ENCODE measurements at places on chromosomes 2 and 18.

- no peak for DNase-seq
Observed at GRCh38 chr2:6054161-6054671, 362.0 kb downstream of the SOX11 start.

- no peak for DNase-seq
Observed at GRCh38 chr2:165238295-165238694, 919 bp upstream of the SCN2A start.

DNA sequence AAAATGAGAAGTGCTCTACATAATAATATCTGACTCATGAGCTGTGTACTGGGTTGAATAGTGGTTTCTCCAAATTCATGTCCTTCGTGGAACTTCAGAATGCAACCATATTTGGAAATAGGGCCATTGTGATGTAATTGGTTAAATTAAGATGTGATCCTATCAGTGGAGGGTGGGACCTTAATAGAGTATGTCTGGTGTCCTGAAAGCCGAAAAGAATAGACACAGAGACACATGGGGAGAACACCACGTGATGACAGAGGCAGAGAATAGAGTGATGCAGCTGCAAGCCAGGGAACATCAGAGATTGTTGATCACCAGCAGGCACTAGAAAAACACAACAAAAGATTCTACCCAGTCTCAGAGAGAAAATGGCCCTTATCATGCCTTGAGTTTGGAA, 310.1 kb downstream of the EXOC6B start:
- no peak for DNase-seq

- no peak for DNase-seq
Observed at GRCh38 chr18:78794071-78794430, 185.6 kb upstream of the SALL3 start.

- DNase-seq: no peak
Observed at GRCh38 chr18:3391704-3392466, 58.1 kb upstream of the TGIF1 start.

DNA sequence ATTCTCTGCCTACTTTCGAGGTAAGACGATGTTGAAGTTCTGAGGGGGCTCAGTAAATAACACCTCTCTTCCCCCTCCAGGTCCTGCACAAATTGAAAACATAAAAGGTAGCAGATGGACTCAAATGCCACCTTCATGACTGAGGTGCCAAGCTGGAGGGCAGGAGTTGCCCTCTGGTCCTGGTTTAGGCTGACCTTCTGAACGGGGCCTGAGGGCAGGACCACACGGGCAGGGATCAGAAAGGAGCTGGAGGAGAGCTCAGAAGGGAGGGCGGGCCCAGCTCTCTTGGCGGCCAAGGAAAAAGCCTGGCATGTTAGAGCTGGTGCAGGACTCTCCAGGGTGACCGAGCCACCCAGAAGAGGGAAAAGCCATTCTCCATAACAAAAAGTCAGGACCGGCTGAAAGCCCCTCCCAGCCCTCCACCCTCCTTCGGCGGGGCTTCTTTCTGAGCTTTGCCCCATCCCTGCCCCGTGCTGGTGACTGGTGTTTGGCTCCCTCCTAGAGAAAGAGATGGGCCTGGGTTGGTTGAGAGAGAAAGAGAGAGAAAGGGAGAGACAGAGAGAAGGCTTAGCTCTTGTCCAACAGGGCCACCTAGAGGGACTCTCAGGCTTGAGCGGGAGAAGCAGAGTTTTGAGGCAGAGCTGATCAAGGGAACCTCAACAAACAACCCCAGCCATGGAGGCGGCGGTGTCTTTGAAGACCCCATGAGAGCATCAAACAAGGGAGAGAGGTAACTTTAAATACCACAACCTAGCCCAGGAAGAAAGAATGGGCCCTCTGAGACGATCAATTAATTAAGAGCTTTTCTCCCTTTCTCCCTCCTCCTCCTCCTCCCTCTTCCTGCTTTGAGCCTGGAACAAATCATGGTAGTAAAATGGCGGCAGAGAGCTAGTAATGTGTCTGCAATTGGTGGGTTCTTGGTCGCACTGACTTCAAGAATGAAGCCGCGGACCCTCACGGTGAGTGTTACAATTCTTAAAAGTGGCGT, 50.8 kb downstream of the WIPF1 start:
- no peak for DNase-seq

- DNase-seq: no peak
Observed at GRCh38 chr18:33154049-33154448, 286.5 kb downstream of the CCDC178 start.

- DNase-seq: no peak
Observed at GRCh38 chr18:36629836-36630235, 199.0 kb downstream of the TPGS2 start.
